Inflammatory macrophage (primary cell): ENCODE measurements at places on chromosomes 3 and 15.

DNA sequence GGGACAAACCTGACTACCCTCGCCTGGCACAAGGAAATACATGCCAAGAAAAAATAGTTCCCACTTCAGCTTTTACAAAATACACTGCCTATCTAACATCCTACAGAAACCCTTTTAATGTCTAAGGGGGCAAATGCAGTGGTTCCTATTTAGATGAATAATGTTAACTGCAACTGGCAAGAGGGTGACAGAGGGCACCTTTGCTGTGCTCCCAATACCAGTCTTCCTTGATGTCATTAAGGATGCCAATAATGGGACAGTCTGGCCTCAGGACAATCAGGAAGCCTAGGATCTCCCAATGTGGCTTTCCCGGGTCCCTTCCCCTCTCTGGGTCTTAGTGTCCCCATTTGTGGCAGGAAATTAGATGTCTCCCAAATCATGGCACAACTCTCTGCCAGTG, 13.9 kb downstream of the CSRNP1 start:
- DNase-seq, result no peak

GRCh38 chr3:59821274-59821673, 771.4 kb upstream of the CFAP20DC start:
- no peak for DNase-seq

- DNase-seq, result peak; percentile 23
Observed at GRCh38 chr3:9747267-9747666, 2.5 kb upstream of the OGG1 start.

- DNase-seq, result no peak
Observed at GRCh38 chr3:33057320-33058298, 39.3 kb downstream of the GLB1 start.

DNA sequence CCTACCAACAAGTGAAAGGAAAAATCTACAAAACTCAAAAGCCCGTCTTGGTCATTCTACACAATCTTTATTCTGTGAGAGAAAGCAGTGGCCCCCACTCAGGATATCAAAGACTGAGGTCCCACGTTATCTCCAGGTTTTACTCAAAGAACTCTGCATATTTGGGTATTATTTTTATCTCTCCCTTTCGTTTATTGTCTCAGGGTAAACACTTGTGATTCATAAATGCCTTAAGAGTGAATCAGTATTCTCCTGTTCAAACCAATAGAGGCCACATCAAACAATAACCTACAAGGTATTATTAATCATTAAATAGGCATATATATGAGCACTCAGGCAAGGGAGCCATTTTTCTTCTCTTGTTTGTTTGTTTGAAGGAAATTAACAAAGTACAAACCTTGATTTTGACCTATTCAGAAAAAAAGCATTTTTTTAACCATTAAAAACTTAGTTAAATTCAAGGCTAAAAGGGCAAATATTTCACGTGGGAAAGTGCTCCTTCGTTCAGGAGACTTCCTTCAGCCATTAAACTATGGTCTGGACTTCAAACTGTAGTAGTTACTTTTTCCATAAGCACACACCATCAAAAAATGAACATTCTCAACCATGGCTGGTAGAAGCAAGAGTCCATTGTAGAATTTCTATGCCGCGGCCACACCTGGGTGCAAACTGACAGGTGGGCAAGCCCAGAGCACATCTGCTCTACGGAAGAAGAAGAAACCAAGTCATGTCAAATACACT, 13.9 kb upstream of the HES1 start:
- DNase-seq, result no peak

DNA sequence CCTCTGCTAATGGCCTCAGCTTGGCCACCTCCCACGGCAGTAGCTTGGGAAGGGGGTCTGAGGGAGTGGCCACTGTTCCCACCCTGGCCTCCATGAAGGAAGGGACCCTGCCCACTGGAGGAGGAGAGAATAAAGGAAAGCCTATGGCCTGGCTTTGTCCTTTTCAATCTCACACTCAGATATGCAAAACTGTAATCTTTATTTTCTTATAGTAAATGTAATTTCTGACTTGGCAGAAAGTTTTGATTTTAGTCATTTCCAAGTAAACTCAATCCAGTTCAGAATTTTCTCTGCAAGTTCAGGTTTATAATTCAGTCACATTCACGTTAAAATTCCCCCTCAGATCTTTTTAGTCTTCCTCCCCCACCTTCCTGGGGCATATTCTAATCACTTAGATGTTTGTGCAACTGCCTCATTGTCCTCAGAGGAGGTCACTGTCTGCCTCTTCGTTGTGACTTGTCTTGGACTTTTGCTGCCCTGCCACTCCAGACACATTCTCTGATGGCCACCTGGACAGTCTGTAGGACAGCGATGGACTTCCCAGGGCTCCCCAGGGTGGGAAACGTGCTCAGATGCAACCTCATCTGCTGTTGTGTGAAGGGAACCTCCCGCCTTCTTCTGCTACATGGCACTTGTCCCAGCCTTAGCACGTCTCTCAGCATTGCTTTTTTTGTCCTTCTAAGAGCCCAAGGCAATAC, 222.8 kb upstream of the TBL1XR1 start:
- no peak for DNase-seq
